PC-3 (cell line): ENCODE measurements at places on chromosomes 3 and 15. TPM values are rescaled to one million over a fixed set of nuclear protein-coding genes. Genes with fewer than 3 reads are reported as not detected.

DNA sequence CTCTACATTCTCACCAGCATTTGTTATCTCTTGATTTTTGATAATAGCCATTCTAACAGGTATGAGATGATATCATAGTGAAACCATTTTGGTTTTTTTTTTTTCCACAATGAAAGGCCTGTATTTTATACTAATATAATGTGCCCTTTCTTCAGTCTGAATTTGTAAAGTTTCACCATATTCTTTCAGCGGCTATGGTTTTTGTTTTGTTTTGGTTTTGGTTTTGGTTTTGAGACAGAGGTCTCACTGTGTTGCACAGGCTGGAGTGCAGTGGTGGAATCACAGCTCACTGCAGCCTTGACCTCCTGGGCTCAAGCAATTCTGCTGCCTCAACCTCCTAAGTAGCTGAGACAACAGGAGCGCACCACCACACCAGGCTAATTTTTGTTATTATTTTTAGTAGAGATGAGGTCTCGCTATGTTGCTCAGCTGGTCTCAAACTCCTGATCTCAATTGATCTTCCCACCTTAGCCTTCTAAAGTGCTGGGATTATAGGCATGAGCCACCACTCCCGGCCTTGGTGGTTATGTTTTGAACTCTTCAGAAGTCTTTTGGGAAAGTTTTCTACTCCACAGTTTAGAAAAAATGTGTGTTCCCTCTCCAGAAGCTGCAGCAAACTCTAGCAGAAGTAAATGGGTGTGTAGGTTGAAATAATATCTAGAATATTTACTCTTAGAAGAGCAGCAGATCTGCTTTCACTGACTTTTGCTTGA, 110.2 kb upstream of the UMPS start:
- H3K36me3 ChIP-seq = no peaks in the 10 kb centered on the region
- no peaks in the 10 kb centered on the region for H3K27me3 ChIP-seq
- H3K4me1 ChIP-seq = no peaks in the 10 kb centered on the region; the same call in 1 of the 2 replicates

GRCh38 chr3:186059192-186059591, 49.7 kb downstream of the ETV5 start:
- no peak overlapping the region for H3K4me3 ChIP-seq
- DNase-seq = no peak
- H3K27me3 ChIP-seq = no peaks in the 10 kb centered on the region
- no peak overlapping the region for H3K27ac ChIP-seq
- peaks cover 38% of the 10 kb centered on the region for H3K36me3 ChIP-seq

Gene DUOXA2
- not detected in 2 replicates for total RNA-seq

DNA sequence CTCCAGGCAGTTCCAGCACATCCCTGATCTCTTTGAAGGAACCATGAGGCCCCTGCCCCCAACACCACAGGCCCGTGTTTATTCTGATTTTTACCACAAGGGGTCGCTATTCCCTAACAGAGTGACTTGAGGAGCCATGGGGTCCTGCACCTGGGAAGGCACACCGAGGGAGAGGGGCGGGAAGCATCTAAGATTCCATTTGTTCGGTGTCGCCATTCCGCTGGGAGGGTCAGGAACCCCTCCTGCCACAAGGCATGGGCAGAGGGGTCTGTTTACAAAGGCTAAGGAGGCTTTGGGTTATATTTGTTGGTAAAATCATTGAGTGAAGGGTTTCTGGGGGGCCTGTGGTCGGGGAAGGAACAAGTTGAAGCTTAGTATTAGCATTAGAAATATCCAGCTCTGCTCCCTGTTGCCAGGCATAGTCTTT, 77.1 kb downstream of the WDR76 start:
- H3K36me3 ChIP-seq = 0 out of 2 replicates have a peak, but pooled peaks cover 2% of the 10 kb centered on the region
- no peaks in the 10 kb centered on the region for H3K27me3 ChIP-seq
- DNase-seq = peak; percentile 90
- peaks cover 11% of the 10 kb centered on the region for H3K4me1 ChIP-seq
- no peak overlapping the region for H3K4me3 ChIP-seq
- H3K27ac ChIP-seq = no peak overlapping the region
